Fibroblast of upper back skin (primary cell): ENCODE measurements at places on chromosomes 5 and 9.
A peak's percentile ranks its signal among the peaks of the same experiment; 100 is the strongest.

DNA sequence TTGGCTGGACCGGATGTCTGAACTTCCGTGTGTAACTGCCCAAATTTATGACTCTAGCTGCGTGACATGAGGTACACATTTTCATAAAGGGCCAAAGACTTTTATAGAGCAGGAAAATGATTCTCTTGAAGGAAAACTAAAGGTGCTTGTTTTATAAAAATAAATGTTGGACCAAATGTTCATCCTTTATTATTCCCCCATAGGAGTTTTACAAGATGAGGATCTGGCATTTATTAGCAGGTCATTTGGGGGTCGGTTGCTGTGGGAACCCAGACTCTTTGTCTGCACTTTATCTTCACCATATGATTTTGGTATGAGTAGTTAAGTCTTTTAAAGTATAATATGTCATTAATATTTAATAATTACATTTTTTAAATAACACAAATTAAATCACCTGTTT is 571.2 kb downstream of the EFNA5 start:
- no peak for DNase-seq

DNA sequence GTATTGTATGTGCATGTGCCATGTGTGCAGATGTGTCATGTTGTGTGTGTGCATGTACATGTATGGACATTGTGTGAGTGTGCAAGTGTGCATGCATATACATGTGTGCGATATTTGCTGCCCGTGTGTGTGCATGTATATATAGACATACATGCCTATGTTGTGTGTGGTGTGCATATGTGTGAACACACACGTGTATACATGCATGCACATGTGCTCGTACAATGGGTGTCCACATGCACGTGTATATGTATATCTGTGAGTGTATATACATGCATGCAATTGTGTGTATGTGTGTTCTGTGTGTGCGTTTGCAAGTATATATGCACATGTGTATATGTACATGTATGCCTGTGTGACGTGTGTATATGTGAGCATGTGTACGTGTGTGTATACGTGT is 3.0 kb upstream of the SLC6A18 start:
- no peak for DNase-seq

DNA sequence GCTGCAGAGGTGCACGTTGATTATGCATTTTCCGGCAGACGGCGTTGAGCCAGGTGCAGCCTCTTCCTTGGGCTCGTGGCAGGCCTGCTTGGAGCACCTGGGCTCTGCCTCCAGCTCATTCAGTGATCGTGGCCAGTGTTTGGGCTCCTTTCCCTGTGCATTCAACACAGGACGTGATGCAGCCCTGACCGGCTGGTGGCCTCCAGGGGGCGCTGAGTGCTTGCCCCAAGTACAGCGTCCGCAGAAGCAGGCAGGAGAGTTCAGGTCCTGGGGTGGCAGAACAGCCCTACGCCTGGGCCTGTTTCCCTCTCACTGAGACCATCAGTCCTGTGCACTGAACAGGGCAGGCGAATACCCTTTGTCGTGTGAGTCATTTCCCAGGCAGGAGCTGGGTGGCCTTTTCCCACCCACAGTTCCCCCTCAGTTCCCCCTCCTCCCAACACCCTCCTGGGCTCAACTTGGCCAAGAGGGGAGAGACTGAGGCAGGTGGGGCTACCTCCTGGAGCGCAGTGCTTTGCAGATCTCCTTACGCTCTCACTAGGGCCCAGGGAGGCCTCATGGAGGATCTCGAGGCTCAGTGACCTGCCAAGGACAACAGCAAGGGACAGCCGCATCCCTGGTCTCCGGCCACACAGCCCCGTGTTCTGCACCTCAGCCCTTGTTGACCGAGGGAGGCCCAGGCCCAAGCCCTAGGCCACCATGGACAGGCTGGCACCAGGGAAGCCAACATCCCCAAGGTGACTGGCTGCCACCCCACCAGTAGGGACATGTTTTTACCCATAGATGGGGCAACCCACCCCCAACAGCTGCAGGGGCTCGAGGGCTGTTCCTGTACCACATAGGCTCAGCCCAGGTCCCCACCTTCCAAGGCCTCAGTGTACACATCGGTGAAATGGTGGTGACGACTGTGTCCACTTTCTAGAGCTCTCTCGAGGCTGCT is 52.9 kb downstream of the LRSAM1 start:
- DNase-seq, result peak; percentile 79

GRCh38 chr9:89358985-89359384 is 40.7 kb downstream of the SECISBP2 start:
- no peak for DNase-seq

- peak; percentile 88 for DNase-seq
Observed at GRCh38 chr9:15725953-15726352, 173.1 kb downstream of the CCDC171 start.

DNA sequence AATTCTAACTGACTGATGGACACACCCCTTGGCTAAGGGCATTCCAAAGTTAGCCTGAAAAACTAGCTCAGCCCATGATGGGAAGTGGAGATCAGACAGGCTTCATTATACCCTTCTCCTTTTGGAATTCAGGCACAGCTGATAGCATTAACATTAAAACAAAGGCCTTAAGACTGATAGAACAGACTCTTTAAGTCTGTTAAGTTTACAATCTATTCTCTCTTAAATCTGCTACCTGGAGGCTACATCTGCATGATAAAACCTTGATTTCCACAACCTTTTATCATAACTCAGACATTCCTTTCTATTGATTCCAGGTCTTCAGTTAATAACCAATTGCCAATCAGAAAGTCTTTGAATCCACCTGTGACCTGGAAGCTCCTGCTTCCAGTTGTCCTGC is 281.4 kb downstream of the TUSC1 start:
- DNase-seq, result no peak

DNA sequence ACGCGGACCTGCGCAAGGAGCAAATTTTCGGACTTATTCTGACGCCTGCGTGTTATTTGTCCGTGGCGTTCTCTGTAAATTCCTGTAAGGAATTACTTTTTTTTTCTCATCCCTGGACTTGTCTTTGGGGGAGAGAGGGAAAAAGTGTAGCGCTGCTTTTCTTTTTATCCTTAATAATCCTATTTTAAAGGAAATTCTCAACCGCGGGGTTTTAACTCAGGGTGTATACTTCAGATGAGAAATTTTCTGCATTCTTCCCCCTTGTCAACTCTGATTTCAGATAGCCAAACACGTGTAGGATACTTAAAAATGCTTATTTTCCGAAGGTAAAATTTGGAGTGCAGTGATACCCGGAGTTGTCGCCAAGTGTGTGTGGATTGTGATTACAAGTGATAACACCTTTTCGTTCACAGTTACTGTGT is 853 bp downstream of the DCP2 start:
- peak; percentile 8 for DNase-seq
